ENCODE measurements at places on chromosomes 4 and X. TPM values are rescaled to one million over a fixed set of nuclear protein-coding genes. Genes with fewer than 3 reads are reported as not detected.

DNA sequence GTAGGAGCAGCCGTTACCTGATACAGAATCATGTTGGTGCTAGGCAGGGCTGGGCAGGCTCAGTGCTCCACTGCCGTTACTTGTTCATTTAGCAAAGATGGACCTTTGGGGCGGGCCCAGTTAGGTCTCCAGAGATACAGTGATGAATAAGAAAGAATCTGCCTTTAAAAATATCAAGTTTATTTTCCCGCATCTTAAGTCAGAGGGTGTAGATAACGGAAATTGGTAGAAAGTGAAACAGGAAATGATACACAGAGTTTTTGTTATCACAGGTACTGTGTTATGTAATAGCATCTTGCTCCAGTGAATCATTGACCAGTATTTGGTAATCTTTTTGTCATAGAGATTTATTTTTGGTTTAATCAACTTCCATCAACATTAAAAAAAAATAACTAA, 5.5 kb downstream of the TMEM131L start:
- DNase-seq, result no peak

DNA sequence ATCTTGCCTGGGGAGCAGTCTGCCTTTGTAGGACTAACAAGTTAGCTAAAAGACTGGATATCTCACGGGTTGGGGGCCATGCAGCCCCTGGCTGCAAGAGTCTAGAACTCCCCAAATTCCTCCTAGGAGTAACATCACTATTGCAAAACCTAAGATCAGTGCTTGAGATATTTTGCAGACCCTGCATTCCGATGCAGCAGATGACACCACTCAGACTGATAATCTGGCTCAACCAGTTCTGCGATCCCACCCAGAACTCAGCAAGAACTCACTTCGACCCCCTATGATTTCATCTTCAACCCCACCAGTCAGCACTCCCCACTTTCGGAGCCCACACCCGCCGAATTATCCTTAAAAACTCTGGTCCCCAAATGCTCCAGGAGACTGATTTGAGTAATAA, 834.0 kb downstream of the C4orf33 start:
- DNase-seq, result no peak

DNA sequence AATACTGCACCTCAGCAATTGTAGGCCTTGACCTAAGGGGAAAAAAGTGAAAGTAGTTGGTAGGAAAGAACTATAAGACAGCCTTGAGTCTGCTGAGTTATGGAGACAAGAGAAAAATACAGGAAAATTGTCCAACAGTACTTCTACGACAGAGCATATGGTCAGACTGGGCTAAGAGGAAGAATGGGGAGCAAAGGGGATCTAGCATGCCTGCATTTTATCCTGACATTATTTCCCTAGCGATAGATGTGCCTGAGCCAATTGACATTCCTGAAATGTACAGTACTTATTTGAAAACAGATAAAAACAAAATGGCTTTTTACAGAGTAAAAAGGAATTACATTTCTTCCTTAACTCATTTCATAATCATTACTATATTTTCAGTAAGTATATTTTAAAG, 22.2 kb downstream of the GUCY1A1 start:
- DNase-seq, result no peak

- no peak for DNase-seq
Measured at GRCh38 chrX:631802-632365, 1.3 kb downstream of the SHOX start.

DNA sequence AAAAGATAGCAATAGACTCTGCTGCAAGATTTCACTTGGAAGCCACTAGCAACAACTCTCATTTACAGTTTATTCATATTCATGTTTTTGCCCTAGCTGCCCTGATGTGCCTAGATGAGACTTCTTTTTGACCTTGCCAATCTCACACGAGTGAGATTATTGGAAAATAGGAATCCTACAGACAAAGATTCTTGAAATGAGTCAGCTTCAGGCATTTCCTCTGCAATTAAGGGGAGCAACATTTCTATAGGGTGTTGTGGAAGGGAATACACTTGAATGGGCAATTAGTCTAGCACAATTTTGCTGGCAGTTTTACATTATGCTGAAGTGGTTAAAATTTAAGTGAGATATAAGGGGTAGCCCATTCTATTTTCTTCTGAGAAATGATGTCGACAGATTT, 217.0 kb upstream of the FAT4 start:
- no peak for DNase-seq

- no peak for DNase-seq
Measured at GRCh38 chr4:83625821-83626220, 89.9 kb downstream of the GPAT3 start.

DNA sequence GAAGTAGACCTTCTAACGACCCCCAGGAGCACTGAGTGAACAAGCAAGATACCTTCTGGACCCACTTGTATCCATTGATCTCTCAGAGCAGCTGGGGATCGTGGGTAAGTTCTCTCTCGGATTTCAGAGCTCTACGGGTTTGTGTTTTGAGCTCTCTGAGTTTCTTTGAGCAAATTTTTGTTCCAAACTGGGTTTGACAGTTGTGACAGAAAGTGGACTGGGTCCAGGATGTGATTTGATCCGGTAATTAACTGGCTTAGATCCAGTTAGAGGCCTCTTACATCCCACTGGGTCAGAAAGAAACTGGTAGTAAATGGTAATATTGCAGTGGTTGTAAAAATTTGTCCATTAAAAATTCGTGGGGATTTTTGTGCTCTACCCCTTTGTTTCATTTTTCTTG, 459.2 kb downstream of the INPP4B start:
- DNase-seq, result no peak

GRCh38 chrX:872090-872489, 241.5 kb downstream of the SHOX start:
- no peak for DNase-seq

The TMPRSS11F gene
- total RNA-seq, result not detected

The RTL5 gene
- 2.7 TPM for total RNA-seq

The MED12 gene
- 25.3 TPM for total RNA-seq

The INTS6L gene
- total RNA-seq, result 3.0 TPM

The DIPK2B gene
- total RNA-seq, result not detected
